ENCODE measurements at places on chromosomes 4 and X.

DNA sequence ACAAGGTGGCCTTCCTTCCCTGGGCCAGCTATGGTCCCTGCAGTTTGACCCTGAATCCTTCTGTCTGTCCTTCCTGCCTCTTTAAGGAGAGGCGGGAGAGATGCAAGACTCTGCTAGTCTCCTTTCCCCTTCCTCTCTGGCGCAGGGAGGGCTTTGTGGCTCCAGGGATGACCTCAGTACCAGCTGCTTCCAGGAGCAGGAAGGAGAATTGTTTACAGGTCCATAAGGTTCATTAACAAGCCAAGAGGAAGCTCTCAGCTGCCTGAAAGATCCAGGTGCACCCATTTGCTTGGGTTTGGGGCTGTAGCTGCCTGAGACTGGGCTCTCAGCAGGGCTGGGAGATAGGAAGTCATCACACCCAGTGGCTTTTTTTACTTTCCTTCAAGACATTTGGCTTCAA lies 4.0 kb upstream of the FATE1 start:
- DNase-seq = no peak

- no peak for DNase-seq
These were observed 526.6 kb downstream of the PACRGL start for GRCh38 chr4:21226637-21227538.

GRCh38 chrX:20418379-20419150 lies 151.9 kb upstream of the RPS6KA3 start:
- no peak for DNase-seq

- no peak for DNase-seq
These were observed 124.5 kb upstream of the GIMD1 start for GRCh38 chr4:106493086-106493485.

DNA sequence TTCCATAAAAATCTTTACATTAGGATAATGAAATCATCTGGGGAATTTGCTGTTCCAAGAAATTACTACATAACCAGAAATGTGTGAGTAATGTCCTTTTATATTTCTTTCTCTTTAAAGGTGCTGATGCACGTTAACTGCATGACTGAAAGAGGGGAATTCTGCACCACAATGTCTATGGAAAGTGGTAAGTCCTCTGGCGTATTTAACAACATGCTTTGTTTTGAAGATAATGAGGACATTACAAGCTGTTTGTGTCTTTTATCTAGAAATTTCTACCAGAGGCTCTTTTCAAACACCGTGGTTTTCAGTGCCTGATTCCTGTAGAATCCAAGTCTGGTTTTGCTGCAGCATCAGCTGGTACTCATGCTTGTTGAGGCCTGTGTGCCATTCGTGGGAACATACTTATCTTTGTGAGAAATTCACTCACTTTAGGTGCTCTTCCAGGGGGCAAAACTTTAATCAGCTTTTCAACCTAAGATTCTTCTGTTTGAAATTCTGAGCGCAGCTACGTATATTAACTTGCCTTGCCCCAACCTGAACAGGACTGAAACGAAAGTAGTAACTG lies 257.2 kb downstream of the PDHA2 start:
- peak; percentile 39 for DNase-seq

DNA sequence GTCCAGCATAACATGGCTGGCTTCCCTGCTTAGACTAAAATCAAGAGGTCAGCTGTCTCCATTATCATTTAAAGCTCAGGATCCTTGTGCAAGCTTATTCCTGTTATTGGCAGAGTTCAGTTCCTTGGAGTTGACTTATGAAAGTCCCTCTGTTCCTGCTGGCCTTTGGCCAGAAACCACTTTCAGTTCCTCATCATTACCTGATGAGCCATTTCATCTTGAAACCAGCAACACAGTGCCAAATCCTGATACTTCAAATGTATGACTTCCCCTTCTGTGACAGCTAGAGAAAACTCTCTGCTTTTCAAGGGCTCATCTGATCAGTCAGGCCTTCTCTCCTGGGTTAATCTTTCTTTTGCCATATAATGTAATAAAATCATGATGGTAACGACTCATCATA lies 110.6 kb upstream of the FSTL5 start:
- DNase-seq = no peak

DNA sequence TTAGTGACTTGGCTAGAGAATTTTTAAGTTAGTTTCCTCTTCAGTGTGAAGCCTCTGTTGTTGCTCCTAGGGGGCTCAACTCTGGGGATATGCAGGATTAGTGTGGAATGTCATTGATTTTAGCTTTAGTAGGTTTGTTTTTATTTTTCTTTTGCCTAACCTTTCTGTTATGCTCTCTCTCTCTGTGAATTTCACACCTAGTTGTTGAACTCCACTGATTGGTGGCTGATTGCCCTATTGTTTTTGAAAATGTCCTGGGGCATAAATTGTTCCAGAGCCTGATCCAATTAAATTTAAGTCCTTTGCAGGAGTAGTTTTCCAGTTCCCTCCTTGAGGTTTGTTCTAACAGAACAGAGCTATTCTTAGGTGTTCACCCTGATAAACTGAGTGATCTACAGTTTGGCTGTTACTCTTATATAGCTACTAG lies 393.3 kb upstream of the CTSO start:
- DNase-seq = no peak
